Suppressor macrophage treated with lipopolysaccharide for 4 hours (primary cell): ENCODE measurements at places on chromosomes 13 and 19.

DNA sequence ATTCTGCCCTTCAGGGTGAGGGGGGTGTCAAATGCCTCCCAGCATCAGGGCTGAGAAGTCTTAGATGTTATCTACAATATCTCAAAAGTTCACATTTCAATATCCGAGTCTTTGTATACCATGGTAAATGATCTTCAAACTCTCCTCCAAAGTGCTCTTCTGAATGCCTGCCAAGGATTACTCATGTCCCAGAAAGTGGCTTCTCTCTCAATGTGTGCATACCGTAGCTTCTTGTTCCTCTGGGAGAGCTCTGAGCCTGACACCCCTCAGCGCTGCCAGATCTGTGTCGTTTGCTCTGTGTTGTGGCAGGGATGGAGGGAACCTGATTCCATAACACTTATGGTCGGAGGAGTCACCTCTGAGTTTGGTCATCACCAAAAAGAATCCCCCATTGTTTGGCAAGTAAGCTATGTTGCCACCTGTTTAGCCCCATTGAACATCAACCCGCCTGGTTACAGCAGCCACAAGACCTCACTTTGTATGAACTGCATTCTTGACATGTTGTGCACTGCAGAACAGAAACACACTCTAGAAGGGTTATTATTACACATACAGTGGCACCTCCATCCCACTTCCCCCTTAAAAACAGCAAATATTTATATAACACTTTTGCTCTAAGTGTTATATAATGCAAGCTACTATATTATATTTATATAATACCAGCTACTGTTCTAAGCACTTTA, 163.1 kb upstream of the MIR17HG start:
- DNase-seq = no peak

- no peak for DNase-seq
Observed at GRCh38 chr13:46183018-46183946, 1.3 kb upstream of the LCP1 start.

GRCh38 chr13:28707629-28708427, 10.9 kb downstream of the SLC46A3 start:
- peak; percentile 96 for DNase-seq

- no peak for DNase-seq
Observed at GRCh38 chr13:26540334-26540733, 17.1 kb upstream of the WASF3 start.

GRCh38 chr13:20719783-20720182, 16.3 kb downstream of the IL17D start:
- DNase-seq = no peak

GRCh38 chr13:38824342-38824741, 137.5 kb downstream of the FREM2 start:
- no peak for DNase-seq

DNA sequence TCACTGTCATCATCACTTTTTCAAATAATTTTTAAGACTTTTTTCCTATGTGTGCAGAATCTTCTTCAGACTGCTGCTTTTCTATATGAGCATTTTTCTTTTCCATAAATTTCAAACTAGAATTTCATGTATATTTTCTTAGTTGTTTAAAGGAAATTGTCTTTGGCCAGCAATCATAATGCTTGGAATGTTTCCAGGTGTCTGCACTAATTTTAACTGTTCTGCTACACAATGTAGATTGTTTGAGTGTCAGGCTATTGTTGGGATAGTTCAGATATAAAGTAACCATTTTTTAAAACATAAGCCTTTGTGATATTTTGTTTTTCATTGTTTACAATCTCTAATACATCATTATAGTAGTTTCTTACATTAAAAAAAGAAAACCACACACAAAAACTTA, 1418.5 kb downstream of the EFNB2 start:
- no peak for DNase-seq

GRCh38 chr13:60347690-60348089, 49.3 kb upstream of the TDRD3 start:
- DNase-seq = no peak

DNA sequence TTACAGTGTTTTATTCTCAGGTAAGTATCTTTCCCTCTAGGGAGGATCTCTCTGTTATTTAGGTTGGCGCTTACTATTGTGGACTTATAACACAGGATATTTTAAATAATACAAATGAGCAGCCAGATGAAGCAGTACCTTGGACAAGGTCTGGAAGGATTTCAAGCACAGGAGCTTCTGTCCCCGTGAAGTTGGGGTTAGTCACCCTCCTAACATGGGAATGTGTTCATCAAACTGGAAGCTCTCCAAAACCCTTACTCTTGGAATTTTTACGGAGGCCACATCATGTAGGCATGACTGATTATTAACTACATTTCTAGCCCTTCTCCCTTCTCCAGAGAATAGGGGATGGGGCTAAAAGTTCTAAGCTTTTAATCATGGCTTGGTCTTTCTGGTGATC, 38.3 kb upstream of the SPRY2 start:
- no peak for DNase-seq

DNA sequence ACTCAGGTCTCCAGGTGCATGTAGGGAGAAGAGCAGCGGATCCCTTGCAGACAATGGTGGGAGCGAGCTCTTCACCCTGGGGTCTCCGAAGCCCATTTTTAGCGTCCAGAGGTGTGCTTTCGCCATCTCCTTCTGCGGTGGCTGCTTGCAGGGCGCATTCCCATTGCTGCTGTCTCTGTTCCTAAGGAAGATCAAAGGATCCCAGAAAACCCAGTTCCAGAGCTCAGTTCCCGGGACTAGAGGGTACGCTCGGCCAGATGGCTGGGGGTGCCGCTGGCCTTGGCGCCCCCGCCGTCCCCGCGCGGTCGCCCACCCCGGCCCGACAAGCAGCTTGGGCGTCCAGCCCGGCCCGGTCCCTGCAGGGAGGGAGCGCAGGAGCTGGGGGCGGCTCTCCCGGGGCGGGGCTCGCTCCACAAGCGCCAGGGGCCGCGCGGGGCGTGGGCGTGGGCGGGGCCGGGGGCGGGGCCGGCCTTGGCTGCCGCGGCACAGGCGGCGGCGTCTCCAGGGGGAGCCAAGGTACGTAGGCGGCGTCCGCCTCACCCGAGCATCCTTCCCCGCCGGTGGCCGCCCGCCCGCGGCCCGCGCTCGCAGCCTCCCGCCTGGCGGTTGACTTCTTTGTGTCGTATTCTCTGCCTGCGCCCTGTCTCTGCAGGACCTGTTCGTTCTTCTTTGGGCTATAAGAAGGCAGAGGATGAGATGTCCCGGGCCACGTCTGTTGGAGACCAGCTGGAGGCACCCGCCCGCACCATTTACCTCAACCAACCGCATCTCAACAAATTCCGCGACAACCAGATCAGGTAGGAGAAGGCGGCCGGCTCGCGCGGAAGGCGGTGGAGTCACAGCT, 96.8 kb downstream of the ATP8A2 start:
- no peak for DNase-seq

DNA sequence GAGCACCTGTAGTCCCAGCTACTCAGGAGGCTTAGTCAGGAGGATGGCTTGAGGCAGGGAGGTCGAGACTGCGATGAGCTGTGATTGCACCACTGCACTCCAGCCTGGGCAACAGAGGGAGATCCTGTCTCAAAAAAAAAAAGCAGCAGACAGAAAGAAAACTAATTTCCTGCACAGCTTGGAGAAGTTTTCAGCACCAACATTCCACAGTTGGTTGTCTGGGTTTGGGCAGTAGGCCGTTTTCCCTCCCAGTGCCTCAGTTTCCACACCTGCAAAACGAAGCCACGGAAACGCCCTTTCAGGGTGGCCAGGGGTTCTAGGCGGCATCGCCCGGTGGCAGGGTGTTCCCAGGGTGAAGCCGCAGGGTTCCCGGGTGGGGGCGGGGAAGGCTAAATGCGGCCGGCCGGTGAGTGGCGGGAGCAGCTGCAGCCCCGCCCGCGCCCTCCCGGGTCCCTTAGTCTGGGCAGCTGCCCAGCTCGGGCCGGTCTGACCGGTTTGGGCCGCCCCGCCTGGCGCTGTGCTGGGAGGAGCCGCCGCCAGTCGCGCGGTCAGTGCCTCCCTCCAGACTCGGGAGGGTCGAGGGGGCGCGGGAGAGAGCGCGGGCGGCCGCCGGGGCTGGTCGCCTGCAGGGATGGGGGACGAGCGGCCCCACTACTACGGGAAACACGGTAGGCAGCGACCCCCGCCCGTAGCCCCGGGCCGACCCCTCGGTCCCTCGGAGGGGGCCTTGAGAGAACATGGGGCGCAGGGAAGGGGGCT, at the start of gene SLC44A2:
Gene SLC44A2, plus strand, starts transcription at position 551 of the 759 bp plus-strand sequence. Its CDS starts 81 bp downstream, at position 632.
- no peak for DNase-seq

DNA sequence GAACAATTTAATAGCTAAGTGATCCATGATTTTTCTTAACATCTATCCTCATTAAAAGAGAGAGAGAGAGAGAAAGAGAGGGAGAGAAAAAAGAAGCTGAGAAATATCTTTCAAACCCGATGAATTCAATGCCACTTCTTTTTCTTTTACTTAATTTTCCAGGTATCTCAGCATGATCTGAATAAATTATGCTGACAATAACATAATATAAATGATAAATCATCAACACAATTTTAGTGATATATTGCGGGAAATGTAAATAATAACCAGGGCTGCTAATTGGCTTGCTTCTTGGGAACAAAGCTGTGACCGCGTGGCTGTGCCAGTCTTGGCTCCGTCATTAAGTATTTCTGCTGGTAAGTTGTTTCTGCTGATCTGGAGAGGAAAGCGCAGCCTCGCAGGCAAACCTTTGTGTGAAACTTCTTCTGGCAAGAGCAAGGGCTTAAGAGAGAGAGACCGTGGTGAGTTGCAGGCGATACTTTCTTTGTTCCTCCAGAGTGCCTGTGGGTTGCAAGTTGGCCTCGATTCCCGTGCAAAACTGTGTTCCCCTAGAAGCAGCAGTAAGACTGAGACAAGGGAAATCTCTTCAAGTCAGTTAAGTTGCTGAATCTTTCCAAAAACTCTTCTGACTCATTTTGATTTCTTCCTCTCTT, 489.1 kb upstream of the TSHZ3 start:
- DNase-seq = no peak
